ENCODE measurements at places on chromosomes 13 and 19.

DNA sequence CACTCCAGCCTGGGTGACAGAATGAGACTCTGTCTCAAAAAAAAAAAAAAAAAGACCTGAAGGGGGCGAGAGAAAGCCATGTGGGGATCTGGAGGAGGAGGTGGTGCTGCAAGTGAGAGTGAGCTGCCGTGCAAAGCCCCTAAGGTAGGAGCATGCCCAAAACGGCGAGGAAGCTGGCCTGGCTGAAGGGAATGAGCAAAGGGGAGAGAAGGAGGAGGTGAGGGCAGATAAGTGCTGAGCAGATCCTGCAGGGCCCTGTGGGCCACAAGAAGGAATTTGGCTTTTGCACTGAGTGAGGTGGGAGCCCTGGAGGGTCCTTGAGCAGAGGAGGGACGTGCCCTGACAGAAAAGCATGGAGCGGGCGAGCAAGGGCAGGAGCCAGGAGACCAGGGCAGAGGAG, 19.4 kb upstream of the ADGRE5 start:
- H3K27ac ChIP-seq: peak overlapping the region; percentile 12
- H3K36me3 ChIP-seq: no peaks in the 10 kb centered on the region
- H3K4me3 ChIP-seq: no peak overlapping the region
- no peak for DNase-seq
- H3K27me3 ChIP-seq: no peaks in the 10 kb centered on the region

- H3K36me3 ChIP-seq: peaks cover 35% of the 10 kb centered on the region
- H3K27ac ChIP-seq: peak overlapping the region; percentile 33
- H3K27me3 ChIP-seq: no peaks in the 10 kb centered on the region
- H3K4me1 ChIP-seq: peaks cover 81% of the 10 kb centered on the region
- H3K4me3 ChIP-seq: no peak overlapping the region
- DNase-seq: no peak
Measured at GRCh38 chr13:111249637-111250360, 70.6 kb upstream of the TEX29 start.

- peaks cover 61% of the 10 kb centered on the region for H3K27me3 ChIP-seq
- DNase-seq: no peak
- no peak overlapping the region for H3K27ac ChIP-seq
- H3K4me3 ChIP-seq: no peak overlapping the region
- H3K4me1 ChIP-seq: peaks cover 33% of the 10 kb centered on the region
Measured at GRCh38 chr13:35477386-35477946, 977 bp upstream of the MAB21L1 start.

- no peak overlapping the region for H3K4me3 ChIP-seq
- no peak overlapping the region for H3K27ac ChIP-seq
- peaks cover 3% of the 10 kb centered on the region for H3K4me1 ChIP-seq
- no peaks in the 10 kb centered on the region for H3K36me3 ChIP-seq
- DNase-seq: no peak
- peaks cover 9% of the 10 kb centered on the region for H3K27me3 ChIP-seq
Measured at GRCh38 chr13:76461484-76461883, 424.7 kb downstream of the KCTD12 start.

DNA sequence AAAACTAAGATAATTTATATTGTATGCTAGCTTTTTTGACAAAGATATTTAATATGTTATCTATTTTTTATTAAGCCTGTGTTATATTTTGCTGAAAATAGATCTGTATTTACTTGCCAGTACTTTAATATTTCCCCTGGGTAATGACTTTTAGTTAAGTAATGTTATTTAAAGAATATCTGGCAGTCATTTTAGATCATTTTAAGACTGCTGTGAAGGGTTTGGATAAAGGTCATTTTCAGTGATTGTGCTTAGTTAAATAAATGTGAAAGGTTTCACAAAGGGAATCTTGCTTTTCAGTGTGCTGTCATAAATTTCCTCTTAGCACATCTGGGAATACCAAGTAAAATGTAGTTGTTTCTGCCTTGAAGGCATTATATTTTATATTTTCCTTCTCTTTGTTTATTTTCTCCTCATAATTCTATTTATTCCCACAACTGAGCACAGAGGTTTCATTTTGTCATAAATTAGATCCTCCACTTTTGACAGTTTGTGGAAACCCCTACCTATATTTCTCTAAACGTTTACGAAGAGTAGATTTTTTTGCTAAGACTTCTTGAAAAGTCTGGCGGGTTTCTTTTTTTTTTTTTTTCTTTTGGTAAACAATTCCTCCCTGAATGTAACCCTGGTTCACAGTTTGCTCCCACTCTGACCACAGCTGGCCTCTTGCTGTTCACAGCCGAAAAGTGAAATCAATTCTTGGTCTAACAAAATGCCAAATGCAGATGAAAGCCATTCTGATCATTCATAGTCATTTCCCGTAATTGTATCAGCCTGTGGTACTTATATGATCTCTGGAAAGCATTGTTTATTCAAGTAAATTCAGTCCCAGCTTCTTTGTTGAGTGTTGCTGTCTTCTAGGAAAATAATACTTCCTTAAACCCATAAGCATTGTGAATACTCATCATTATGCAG, 87.8 kb downstream of the MAB21L1 start:
- DNase-seq: no peak
- H3K4me1 ChIP-seq: peaks cover 16% of the 10 kb centered on the region
- no peaks in the 10 kb centered on the region for H3K36me3 ChIP-seq
- no peaks in the 10 kb centered on the region for H3K27me3 ChIP-seq
- peak overlapping the region; percentile 39 for H3K4me3 ChIP-seq
- H3K27ac ChIP-seq: no peak overlapping the region

DNA sequence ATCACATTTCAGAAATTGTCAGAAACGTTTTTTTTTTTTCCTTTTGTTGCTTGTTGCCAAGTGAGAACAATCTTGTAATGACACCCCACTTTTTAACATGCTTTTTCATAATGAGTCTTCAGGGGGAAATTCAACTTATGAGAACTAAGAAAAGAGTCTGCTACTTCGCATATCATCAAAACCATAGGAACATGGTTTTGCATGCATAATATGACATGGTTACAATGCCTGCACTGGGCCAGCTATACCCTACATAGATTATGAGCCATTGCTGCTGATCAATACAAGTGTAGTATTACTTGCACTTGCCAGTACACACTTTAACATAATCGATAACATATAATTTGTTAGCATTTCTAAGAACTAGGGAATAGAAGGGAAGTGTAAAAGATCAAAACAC, 191.0 kb upstream of the NBEA start:
- no peak overlapping the region for H3K4me3 ChIP-seq
- H3K27ac ChIP-seq: no peak overlapping the region
- no peak for DNase-seq
- H3K4me1 ChIP-seq: peaks cover 5% of the 10 kb centered on the region
- no peaks in the 10 kb centered on the region for H3K36me3 ChIP-seq
